Suprapubic skin (tissue), 4 donors: ENCODE measurements at places on chromosomes 7 and 10. TPM values are rescaled to one million over a fixed set of nuclear protein-coding genes. Genes with fewer than 3 reads are reported as not detected.

BHLHA15 gene
- 3.2 TPM for total RNA-seq

LRRC18 gene
- not detected for total RNA-seq

CTNNA3 gene
- total RNA-seq = 0.08 TPM

NXPH1 gene
- not detected for total RNA-seq

HYAL4 gene
- total RNA-seq = 2.8 TPM

GRCh38 chr7:89072081-89072480 is 276.5 kb upstream of the TEX47 start:
- no peaks in the 10 kb centered on the region for H3K36me3 ChIP-seq
- H3K4me1 ChIP-seq = no peaks in the 10 kb centered on the region
- H3K27me3 ChIP-seq = no peaks in the 10 kb centered on the region
- no peak for DNase-seq
- no peak overlapping the region for H3K27ac ChIP-seq

DNA sequence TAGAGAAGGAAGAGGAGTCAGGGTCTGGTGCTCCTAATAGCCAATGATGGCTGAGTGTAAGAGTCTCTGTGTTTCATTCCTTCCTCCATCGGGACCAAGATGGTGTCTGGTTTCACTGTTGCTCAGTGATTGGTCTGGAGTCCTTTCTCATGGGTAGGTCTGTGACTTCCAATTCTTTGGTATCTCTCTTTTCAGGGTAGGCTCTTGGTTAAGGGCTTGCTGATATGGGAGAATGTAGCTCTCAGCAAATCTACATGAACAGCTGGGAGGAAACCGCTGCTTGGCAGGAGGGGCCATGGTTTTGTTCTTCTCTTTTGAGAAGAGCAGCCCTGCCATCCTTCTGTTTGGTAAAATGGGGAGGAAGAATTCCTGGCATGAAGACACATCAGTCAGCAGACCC is 209.1 kb upstream of the PODXL start:
- no peaks in the 10 kb centered on the region for H3K4me1 ChIP-seq
- no peak for DNase-seq
- H3K27me3 ChIP-seq = peaks cover 4% of the 10 kb centered on the region

DNA sequence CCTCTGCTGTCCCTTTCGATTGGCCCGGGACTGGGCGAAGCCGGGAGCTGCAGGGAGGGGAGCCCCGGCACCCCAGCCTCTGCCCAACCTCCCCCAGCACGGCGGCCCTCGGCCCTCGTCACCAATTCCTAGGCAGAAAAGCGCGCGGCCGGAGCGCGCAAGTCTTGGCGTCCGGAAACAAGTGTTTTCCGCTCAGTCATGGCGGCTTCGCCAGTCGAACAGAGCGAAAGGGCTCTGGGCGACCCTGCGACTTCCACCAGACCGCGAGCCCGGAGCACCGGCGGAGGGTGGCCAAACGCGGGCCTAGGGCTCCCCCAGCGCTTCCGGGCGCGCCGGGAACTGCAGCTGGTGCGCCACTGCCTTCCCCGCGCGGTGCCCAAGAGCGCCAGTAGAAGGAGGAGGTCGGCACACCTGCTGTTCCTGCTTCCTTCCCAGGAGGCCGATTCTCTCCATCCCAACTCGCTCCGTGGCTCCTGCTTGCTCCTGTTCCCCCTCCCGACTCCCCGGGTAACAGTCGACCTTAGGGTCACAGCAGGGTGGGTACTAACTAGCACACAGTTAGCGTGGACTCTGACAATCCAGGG is 729.9 kb downstream of the ZWINT start:
- no peak for DNase-seq
- H3K27ac ChIP-seq = no peak overlapping the region
- peaks cover 44% of the 10 kb centered on the region for H3K27me3 ChIP-seq
- no peaks in the 10 kb centered on the region for H3K36me3 ChIP-seq
- H3K4me1 ChIP-seq = peaks cover 18% of the 10 kb centered on the region
- peak overlapping the region; percentile 49 for H3K4me3 ChIP-seq

DNA sequence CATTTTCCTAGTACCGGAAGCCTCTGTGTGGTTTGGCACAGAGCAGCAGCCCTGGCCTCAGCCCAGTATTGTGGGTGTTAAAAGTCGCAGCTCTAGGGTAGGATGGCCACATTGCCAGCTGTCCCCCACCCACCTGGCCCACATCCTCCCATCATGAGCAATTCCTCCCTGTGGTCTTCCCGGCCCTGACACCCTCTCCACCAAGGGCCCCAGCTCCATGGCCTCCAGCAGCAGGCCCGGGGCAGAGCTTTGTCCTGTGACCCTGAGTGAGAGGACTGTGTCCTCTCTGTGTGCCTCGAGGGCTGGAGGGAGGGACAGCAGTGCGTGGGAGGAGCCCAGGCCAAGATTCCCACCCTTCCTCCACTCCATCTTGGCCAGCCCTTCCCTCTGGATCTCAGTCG is 93.7 kb downstream of the MYL10 start:
- H3K27ac ChIP-seq = no peak overlapping the region
- no peak for DNase-seq
- no peaks in the 10 kb centered on the region for H3K36me3 ChIP-seq
- H3K4me3 ChIP-seq = no peak overlapping the region
- peaks cover 4% of the 10 kb centered on the region for H3K4me1 ChIP-seq

DNA sequence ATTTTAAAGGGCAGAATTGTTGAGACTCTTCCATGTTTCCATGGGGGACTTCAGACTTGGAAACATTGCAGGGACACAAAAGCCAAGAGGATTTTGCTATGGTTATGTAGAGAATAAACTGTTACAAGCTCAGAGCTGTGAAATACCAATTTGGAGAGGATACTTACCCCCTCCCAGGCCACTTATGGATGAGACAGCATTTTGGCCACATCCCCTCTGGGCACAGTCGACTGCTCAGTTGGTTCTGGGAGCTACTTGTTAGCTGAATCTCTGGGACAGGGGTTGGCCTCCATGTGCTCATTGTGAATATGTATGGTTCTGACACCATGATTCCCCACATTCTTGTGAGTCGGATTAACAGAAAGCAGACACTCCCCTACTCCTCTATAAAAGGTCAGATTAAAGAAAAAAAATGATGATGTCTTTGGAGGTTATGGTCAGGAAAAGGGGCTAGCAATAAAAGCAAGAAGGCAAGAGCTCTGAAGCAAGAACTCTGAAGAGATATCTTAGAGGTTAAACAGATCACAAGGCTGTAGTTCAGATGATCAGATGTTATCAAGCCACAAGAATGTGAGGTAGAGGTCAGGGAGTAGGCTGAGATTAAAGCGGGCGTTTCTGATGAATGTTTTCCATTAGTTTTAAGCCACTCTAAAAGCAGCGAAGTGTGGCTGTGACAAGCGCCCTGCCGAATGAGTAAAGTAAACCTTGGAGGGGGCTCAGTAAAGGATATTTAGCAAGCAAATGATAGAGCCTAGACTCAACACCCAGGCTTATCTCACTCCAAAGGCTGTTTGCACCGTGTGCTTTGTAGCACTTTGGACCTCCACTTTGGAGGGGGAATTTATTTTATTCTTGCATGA is 17.2 kb downstream of the STAMBPL1 start:
- peak overlapping the region; percentile 57 for H3K27ac ChIP-seq
- no peak for DNase-seq
- no peak overlapping the region for H3K4me3 ChIP-seq
- no peaks in the 10 kb centered on the region for H3K27me3 ChIP-seq

- H3K4me3 ChIP-seq = no peak overlapping the region
- DNase-seq = no peak
- H3K27me3 ChIP-seq = no peaks in the 10 kb centered on the region
- H3K27ac ChIP-seq = no peak overlapping the region
These were observed 34.4 kb downstream of the HIPK2 start for GRCh38 chr7:139743267-139743966.

DNA sequence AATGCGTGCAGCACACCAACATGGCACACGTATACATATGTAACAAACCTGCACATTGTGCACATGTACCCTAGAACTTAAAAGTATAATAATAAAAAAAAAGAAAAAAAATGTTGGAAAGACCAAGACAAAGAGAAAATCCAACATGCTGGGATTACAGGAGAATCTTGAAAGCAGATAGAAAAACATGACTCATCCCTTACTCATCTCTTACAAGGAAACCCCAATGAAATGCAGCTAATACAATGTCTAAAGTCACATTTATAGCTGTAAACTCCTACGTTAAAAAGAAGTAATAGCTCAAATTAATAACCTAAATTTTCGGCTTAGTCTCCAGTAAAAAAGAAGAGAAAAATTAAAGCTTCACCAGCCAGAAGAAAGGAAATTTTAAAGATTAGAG is 47.5 kb upstream of the DGKB start:
- no peak overlapping the region for H3K27ac ChIP-seq
- no peak for DNase-seq
- no peaks in the 10 kb centered on the region for H3K27me3 ChIP-seq
- no peaks in the 10 kb centered on the region for H3K4me1 ChIP-seq

GRCh38 chr7:138849701-138850100 is 51.7 kb upstream of the ATP6V0A4 start:
- peaks cover 6% of the 10 kb centered on the region for H3K36me3 ChIP-seq
- H3K27me3 ChIP-seq = no peaks in the 10 kb centered on the region
- no peaks in the 10 kb centered on the region for H3K4me1 ChIP-seq
- DNase-seq = no peak
- H3K27ac ChIP-seq = no peak overlapping the region
- no peak overlapping the region for H3K4me3 ChIP-seq

DNA sequence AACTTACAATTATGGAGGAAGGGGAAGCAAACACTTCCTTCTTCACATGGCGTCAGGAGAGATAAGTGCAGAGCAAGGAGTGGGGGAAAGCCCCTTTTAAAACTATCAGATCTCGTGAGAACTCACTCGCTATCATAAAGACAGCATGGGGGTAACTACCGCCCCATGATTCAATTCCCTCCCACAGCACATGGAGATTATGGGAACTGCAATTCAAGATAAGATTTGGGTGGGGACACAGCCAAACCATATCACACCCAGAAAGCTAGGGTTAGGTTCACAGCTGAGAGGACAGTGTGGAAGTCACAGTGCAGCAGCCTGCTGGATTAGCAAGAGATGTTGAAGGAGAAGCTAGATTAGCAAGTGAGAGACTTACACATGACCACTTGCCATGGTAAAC is 81.6 kb downstream of the CRTAC1 start:
- H3K4me3 ChIP-seq = no peak overlapping the region
- no peaks in the 10 kb centered on the region for H3K36me3 ChIP-seq
- no peak for DNase-seq
- peaks cover 5% of the 10 kb centered on the region for H3K27me3 ChIP-seq
- no peak overlapping the region for H3K27ac ChIP-seq

- H3K27ac ChIP-seq = no peak overlapping the region
- DNase-seq = no peak
- no peaks in the 10 kb centered on the region for H3K36me3 ChIP-seq
- H3K27me3 ChIP-seq = no peaks in the 10 kb centered on the region
These were observed 106.2 kb downstream of the SAMD9 start for GRCh38 chr7:93011351-93012294.
